ENCODE measurements at places on chromosomes 6 and 20.
A peak's percentile ranks its signal among the peaks of the same experiment; 100 is the strongest.

GRCh38 chr6:296151-297122 is 4.2 kb downstream of the DUSP22 start:
- DNase-seq = no peak

- no peak for DNase-seq
Observed at GRCh38 chr20:62523473-62524203, 47.8 kb upstream of the GATA5 start.

DNA sequence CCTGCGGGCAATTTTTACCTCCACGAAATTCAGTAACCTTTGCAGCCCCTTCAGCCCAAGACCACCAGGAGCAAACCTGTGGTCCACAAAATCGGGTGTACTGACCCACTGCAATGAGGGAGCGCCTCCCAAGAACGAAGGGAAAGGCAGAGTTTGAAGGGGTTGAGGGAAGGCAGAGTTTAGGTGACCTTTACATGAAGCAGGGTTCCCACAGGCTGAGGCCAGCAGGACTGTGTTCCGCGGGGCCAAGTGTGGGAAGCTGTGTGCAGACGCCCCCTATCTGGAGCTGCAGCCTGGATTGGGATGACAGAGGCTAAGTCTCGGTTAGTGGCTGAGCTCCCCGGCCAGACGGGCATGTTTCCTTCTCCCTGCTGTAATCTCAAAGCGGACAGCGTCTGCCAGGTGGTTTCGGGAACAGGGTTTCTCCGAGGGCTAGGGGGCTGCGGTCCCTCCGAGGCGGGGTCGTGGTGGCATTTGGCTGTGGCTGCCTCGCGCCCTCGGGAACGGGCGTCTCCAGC is 826 bp upstream of the PYGB start:
- peak; percentile 25 for DNase-seq

DNA sequence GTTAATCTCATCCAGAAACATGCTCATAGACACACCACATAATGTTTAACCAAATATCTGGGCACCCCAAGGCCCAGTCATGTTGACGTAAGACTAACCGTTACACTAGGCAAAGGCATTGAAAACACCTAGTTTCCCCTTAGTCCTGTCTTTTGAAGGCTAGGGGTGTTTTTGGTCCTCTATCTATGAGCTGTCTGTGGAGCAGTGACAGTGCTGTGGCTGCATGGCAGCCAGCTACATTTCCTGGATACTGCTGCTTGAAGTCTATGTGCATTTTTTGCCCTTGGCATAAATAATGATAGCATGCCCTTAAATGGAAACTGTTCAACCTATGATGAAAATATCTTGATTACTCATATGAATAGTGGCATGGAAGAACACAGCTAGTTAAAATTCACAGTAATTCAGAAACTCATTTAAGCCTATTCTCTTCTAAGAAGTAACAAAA is 18.6 kb downstream of the FARS2 start:
- DNase-seq = no peak

- DNase-seq = no peak
Observed at GRCh38 chr6:32432050-32432450, 7.6 kb upstream of the HLA-DRA start.

DNA sequence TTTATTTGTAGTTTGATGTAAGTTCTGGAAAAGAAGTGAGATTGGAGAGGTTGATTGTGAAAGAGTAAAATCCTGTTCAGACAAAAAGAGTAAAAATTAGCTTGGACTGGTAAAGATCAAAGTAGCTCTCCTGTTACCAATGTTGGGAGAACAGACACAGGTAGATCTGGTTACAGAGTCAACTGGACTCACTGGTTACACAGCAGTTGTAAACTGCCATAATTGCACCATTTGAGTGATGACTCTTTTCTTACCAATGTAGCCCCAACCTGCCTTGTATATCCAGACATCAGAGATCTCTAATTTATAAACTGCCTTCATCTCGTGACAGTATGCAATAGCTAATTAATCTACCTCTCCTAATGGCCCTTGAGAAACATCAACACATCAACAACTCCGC is 165.6 kb upstream of the PRSS16 start:
- DNase-seq = no peak

DNA sequence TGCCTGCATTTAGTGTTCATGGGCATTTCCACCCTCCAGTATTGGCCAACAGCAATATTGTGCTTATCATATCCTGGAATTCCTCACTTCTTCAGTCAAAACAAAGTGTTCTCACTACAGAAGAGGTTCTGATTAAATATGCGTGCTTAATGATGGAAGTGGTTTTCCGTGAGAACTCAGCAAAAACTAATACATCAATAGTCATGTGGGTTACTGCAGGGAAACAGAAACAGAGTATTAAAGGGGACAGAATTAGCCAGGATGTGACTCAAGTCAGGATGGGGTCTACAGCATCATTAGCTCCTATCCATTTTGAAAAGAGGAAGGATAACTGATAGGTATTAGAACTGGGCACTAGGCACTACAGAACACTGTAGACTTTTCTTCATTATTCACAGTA is 384.6 kb downstream of the CDKAL1 start:
- no peak for DNase-seq

DNA sequence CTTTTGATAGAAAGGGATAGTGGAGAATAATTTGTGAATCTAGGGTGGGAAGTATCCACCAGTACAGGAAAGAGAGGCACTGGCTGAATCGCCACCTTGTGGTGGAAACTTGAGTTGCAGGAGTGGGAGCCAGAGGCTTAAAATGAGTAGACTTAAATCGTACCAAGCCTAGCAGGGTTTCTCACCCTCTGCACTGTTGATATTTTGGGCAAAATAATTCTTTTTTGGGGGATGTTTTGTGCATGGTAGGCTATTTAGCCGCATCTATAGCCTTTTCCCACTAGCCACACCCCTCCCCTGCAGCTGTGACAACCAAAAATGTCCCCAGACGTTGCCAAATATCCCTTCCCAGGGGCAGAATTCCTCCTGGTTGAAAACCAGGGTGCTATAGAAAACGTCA is 119.1 kb downstream of the DHX35 start:
- no peak for DNase-seq

DNA sequence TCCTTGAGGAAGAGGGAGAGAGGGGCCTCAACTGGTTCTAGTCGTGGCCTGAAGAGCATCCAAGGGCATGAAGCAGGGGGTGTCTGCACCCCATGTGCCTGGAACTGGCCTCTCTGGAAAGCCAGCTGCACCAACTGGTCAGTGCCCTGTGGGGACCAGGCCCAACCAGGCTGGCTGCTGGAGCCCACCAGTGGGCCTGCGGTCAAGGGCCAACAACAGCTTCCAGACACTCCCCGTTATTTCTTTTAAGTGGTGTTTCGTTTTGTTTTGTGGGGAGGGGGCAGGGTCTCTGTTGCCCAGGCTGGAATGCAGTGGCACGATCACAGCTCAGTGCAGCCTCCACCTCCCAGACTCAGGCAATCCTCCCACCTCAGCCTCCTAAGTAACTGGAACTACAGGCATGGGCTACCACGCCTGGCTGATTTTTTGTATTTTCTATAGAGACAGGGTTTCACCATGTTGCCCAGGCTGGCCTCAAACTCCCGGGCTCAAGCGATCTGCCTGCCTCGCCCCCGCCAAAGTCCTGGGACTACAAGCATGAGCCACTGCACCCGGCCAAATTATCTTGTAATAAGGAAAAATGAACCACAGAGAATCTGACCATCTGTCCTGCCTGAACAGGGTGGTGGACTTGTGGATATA is 11.9 kb upstream of the C20orf144 start:
- no peak for DNase-seq

GRCh38 chr6:11291582-11291981 is 59.1 kb upstream of the NEDD9 start:
- DNase-seq = no peak
